ENCODE measurements at places on chromosomes 7 and 10.

GRCh38 chr7:76202666-76203030, 952 bp downstream of the SRRM3 start:
- DNase-seq, result no peak

DNA sequence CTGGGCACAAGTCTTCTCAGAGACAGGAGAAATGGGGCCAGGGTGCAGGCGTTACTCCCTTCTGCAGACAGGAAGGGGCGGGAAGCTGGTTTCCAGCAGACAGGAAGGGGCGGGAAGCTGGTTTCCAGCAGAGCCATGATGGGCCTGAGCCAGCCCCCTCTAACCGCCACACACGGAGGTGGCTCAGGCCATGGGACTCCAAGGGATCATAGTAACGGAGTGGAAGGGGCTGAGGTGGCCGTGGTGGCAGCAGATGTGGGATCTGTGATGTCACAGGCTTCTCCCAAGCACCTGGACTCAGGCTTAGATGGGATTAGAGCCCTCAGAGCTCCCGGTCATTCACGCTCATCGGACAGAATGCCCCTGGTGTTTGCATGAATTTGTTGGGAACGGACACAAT, 177.8 kb downstream of the USP6NL start:
- DNase-seq, result no peak

DNA sequence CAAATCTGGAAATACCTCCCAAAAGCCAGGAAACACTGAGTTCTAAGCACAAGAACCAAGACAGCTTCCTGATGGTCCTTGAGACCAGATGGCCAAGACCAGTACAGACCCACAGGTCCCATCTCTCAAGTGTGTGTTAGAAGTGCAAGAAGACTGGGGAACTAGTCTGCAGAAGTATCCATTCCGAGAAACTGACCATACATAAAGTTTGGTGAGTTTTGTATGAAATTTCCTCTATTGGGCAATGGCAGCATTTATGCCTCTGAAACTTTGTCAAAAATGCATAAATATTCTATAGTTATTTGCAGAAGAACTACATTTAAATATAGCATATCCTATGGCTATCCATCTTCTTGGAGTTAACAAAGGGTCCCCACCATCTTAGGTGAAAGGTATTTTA, 137.5 kb downstream of the LRRN3 start:
- no peak for DNase-seq

GRCh38 chr7:74231232-74231590, 21.4 kb downstream of the LAT2 start:
- DNase-seq, result no peak

GRCh38 chr10:71079761-71080380, 132.5 kb upstream of the UNC5B start:
- no peak for DNase-seq

DNA sequence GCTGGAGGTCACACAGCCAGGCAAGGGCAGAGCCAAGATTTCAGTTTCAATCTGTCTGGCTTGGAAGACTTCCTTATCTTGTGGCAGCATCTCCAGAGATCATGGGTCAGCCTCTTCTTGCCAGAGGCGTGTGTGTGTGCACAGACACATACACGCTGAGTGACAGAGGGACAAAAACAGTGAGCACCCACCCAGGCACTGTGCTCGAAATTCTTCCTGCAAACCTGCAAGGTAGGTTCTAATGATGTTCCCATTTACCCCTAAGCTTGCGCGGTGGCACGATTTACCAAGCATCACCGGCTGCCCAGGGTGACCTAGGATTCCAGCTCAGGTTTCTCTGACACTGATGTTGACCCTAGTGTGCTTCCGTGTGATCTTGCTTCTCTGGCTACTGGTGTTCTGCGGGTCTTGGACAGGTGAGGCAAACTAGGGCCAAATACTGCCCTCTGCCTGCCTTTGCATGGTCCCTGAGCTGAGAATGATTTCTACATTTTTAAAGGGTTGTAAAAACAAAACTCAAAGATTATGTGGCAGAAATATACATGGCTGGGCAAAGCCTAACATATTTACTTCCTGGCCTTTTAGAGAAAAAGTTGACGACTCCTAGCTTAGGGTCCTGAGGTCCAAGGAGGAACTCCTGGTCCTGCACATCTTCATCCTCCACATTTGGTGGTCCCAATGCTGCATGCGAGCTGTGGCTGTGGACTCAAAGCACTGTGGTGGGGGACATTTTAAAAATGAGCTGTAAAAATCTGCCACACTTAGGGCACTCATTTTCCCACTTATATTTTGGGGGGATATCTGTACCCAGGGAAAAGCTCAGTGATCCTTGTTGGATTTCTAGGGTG, 268.5 kb downstream of the RPS24 start:
- no peak for DNase-seq

DNA sequence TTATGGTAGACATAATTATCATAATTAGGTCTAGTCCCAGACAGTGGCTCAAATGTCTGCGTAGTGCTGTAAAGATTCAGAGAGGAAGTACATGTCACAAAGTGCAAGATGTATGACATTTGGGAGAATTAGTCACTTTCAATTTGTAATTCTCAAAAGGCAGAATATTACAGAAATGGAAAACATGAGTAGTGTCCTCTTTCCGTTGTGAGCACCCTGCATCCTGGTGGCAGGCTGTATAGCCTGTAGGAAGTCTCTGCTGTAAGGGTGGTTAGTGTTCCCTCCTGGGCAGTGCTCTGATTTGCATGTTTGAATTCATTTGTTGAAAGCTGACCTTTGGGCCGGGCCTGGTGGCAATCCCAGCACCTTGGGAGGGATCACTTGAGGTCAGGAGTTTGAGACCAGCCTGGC, 17.0 kb downstream of the CDK14 start:
- no peak for DNase-seq

GRCh38 chr7:84176716-84177115, 17.9 kb downstream of the SEMA3A start:
- DNase-seq, result no peak

- DNase-seq, result peak; percentile 11
These were observed 316.6 kb upstream of the TMEM229A start for GRCh38 chr7:124349443-124349842.

GRCh38 chr10:122525788-122526187, 34.8 kb upstream of the DMBT1 start:
- no peak for DNase-seq

DNA sequence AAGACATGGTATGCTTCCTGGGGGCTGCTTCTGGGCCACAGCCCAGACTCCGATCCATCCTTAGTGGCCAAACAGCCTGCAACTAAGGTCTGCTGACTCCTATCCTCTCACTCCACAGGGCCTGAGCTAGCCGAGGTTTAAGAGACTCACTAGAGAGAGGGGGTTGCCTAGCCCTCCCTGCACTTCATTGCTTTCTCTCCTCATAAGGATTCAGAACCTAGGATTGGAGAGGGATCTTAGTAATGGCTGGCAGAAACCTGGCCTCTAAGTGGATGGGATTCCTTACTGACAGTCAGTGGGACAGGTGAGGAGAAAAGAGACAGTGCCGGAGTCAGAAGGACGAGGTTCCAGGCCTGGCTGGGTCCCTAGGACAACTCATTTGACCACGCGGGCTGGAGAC, 8.2 kb upstream of the DDIT4 start:
- no peak for DNase-seq

DNA sequence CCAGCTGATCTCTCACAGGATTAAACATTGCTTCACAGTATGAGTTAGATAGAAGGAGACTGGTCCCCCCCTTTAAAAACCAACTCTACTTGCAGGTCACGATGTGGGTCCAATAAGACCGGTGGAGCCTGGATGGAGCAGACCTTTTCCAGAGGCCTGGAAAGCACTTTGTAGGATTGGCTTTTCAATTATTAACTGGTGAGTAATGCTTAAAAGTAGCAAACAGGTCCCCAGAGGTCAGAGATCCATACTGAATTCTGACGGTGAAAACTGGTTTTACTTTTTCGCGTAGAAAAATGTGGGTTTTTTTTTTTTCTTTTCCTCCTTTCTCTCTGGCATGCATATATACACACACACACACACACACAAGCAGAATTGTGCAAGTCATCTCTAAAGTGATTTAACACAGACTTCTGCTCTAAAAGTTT, 74.9 kb upstream of the OGDHL start:
- no peak for DNase-seq

DNA sequence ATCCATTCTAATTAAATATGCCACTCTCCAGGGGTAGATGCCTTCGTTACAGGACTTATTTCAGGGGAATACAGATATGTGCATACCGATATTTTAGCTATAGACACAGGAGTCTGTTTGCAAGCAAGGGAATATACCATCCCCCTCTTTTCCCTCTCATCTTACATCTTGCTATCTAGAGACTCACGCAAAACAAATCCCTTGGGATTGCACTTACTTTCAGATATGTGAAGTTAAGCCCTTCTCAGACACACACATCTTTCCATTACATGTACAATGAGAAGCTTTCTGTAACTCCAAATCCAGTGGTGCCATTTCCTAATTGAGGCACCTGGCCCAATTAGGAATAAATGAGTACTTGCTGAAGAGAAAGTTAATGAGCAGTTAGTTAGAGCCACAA, 250.4 kb upstream of the FZD8 start:
- no peak for DNase-seq

DNA sequence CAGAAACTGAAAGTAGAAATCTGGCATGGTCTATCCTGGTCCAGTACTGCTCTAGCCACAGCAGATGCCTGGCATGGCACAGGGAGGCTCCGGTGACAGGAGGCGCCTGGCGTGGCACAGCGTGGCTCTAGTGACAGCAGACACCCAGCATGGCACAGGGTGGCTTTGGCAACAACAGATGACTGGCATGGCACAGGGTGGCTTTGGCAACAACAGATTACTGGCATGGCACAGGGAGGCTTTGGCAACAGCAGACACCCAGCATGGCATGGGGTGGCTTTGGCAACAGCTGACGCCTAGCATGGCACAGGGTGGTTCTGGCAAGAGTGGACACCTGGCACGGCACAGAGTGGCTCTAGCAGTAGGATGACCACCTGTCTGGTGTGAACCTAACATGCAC, 480.5 kb upstream of the FOXK1 start:
- DNase-seq, result no peak

GRCh38 chr10:70834021-70834420, 18.3 kb downstream of the SGPL1 start:
- no peak for DNase-seq
